ENCODE measurements at places on chromosomes 7 and 10.

- no peak for DNase-seq
Observed at GRCh38 chr7:139772873-139773272, 4.9 kb downstream of the HIPK2 start.

DNA sequence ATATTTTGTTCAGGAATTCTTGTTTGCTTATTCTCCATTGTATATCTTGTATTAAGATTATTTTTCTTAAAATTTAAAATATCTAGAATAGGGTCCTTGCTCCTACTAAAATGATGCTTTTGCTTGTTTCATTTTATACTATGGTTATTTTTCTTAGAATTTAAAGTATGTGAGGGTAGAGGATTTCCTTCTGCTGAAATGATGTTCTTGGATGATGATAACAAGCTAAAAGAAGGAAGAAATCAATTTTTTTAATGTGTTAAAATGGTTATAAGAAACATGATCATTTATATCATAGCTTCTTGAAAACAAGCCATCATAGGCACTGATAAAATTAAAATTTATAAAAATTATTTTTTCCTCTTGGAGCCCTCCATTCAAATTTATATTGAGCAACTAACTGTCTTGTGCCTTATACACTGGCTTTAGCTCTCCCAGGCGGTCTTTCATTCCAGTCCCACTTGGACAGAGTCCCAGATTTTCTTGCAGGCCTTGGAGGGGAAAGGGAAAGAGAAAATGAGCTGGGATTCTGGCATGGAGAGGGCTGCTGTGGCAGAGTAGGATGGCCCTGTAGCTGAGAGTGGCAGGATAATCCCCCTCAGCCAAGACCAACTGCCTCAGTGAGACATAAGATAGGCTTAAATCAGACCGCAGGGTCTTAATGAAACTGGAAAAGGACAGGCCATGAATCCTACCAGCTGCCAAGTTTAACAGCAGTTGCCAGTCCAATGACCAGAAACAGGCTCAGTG is 60.2 kb downstream of the DNAJB9 start:
- DNase-seq, result peak; percentile 64

- DNase-seq, result peak; percentile 76
Observed at GRCh38 chr7:23679898-23680413, at the start of gene FAM221A. Gene FAM221A, plus strand, starts transcription at chr7:23680199. Its CDS starts 20 bp downstream, at chr7:23680219.

GRCh38 chr7:14123923-14124322 is 134.5 kb upstream of the ETV1 start:
- no peak for DNase-seq

- DNase-seq, result no peak
Observed at GRCh38 chr10:50358925-50359687, 107.8 kb upstream of the ASAH2 start.
